ENCODE measurements at places on chromosomes 7 and 10.

DNA sequence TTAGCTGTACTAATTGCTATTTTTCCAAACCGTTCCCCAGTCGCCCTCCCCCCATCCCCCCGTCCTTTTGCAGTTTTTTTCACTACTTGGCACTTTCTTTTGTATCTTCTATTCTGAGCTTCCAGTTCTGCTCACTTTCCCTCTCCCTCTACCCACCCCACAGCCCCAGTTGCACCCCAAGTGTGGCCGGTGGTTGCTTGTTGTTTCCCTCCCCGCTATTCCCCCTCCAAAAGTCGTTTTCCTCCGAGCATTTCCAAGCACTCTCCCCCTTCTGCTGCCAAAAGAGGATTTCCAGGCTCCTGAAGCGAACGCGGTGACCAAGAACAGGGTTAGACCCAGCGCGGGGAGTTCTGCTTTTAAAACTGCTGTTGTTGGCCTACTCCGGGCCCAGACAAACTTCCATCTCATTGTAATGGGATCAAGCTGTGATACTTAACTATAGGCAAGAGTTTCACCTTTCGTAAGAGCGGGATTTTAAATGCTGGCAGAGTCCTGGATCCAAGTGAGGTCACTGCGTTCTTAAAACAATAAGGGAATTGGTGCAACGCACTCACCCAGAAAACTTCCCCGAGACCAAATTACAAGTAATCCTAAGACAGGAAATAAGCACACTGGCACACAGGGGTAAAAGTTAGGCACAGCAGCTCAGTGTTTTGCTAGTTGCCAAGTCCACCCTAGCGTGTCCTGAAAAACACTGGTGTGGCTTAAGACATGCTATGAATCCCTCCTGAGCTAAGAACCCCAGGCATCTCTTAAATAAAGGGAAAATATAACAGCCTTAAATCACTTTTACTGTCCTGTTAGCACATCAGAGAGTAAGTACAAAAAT lies 1.5 kb upstream of the RGS10 start:
- DNase-seq = no peak

- DNase-seq = no peak
These were observed 77.6 kb downstream of the UBE2H start for GRCh38 chr7:129875160-129875559.

DNA sequence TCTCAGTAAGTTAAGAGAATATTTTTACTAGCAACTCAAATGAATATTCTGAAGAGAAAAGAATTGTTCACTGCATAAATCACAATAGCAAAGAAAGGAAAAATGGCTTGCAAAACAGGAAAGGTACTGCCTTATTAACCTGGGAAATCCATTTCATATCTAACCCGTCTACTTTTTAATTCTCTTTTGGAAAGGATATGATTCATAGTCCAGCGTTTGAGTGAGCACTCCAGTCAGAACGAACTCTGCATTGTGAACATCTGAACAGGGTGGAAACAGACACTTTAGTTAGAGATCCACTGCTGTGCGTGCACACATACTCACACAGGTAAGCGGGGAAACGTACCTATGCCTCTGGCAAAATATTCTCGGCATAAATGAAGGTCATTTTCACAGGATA lies 56.8 kb downstream of the PAXIP1 start:
- no peak for DNase-seq

GRCh38 chr7:31145339-31145738 lies 93.2 kb downstream of the ADCYAP1R1 start:
- no peak for DNase-seq

DNA sequence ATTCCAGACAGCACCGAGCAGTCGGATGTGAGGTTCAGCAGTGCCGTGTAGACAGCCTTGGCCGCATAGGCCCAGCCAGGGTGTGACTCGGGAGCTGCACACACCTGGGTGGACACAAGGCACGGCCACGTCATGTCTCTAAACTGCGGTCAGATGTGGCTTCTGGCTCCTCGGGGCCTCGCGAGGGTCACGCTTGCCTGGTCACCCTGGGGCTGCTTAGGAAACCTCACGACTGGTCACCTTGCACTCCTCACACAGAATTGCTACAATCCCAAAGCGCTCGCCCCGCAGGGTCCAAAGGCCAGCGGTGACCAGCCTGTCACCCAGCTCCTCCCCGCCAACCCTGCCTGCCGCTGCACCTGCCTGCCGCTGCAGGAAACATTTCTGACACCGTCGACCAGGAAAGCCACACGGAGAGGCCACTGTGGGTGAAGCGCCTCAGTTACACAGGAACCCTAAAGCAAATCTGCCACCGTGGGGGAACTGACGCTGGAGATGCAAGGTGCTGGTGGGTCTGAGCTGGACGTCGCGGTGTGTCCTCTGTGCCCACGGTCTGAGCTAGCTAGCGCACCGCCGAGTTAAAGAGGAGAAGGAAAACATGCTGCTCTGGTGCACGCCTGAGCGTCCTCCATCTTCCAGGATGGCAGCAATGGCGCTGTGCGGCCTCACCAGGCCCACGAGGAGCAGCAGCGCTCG lies 5.0 kb downstream of the GPER1 start:
- no peak for DNase-seq

- no peak for DNase-seq
These were observed 517.4 kb downstream of the PARD3 start for GRCh38 chr10:34297541-34298345.

- no peak for DNase-seq
These were observed 3.0 kb downstream of the TBATA start for GRCh38 chr10:70782086-70782745.

DNA sequence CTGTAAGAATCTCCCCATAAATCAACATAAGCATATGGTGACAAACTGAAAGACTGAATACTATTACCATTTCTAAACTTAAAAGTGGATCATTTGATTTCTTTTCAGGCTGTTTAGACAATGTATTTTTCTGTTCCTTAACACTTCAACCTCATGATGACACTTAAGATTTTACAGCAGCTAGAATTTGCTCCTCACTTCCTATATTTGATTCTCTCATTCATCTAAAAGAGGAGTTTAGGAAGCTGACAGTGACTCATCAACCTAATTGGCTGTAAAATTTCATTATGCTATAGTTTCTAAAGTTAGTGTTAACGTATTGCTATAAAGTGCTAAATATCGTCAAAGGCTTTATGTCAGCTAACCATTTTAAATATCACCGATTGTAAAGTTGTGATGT lies 478.7 kb downstream of the GRM8 start:
- no peak for DNase-seq

DNA sequence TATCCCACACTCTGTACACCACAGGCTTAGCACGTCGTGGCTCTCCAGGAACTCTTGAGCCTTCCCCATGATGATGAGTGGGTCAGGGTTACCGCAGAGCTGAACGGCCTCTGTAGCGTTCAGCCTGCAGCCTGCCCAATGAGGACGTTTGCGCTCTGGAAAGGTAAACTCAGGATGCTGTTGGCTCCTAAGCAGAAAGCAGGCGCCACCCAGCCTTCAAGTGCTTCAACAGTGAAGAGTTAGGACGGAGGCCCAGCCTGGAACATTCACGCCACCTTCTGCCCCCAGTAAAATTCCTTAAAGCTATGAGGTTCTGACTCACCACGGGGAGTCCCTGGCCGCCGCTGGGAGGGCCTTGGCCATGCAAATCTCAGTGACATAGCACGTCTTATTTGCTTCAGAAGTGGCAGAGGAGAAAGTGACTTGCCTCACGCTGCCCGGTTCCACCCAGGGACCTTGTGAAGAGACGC lies 161.5 kb upstream of the SH2B2 start:
- no peak for DNase-seq
